ENCODE measurements at places on chromosomes 3 and 15.

DNA sequence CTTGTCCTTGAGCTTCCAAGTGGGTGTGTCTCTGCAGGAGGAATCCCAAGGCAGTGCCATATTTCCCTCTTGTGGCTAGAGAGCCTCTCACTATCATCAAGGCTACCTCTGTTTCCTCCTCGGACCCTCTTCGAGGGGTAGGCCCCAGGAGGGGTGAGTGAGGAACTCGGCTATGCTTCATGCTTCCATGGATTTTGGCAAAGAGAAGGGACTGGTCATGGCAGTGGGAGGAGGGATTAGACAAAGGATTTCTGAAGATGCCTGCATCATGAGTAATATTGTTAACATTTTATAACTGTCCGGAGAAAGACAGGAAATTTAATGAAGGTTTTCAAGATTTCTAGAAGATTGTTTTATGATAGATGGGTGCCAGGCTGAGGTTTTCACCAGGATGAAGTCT, 241.5 kb downstream of the CLSTN2 start:
- no peak for DNase-seq

DNA sequence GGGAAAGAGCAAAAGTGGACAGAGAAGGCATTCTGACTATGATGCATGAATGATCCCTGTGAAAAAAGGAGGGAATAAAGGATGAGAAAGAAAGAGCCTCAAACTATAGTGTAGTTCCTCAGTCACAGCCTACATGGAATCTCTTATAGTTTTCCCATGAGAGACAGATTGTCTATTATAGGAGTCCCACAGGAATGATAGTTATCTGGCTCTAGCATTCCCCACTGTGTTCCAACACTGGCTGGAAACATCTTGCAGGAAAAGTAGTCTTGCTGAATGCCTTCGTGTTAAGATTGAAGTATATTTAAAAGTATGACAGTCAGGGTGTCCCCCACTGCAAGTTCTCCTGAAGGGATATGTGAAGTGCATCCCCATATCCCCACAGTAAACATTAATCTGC, 641.5 kb upstream of the NECTIN3 start:
- DNase-seq = no peak

GRCh38 chr3:151804267-151804666, 9.6 kb upstream of the AADAC start:
- no peak for DNase-seq

DNA sequence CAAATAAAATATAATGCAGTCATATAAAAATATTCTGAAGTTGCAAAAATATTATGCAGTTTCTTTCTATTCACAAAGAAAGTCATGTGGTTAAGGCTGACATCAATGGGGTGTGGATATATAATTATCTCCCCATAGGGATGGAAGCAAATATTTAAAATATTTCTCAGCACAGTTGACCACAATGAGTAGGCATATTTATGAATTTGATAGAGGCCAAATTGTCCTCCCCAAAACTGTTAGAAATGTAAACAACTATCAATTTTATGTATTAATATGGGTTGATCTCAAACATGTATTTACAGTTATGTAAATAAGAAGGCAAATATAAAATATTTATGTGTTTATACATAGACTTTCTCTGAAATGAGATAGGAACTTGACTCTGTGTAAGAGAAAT, 246.0 kb upstream of the CBLB start:
- peak; percentile 11 for DNase-seq

- DNase-seq = no peak
Measured at GRCh38 chr3:129330409-129330808, 51.7 kb downstream of the HMCES start.

GRCh38 chr3:65291448-65292125, 603.8 kb upstream of the ADAMTS9 start:
- DNase-seq = no peak
